ENCODE measurements at places on chromosomes 5 and 9.

GRCh38 chr9:33148367-33149014 lies 18.6 kb downstream of the B4GALT1 start:
- DNase-seq: no peak

GRCh38 chr5:124074500-124074899 lies 562.5 kb downstream of the CSNK1G3 start:
- no peak for DNase-seq

- DNase-seq: no peak
Measured at GRCh38 chr9:91694081-91694870, 255.8 kb downstream of the ROR2 start.

DNA sequence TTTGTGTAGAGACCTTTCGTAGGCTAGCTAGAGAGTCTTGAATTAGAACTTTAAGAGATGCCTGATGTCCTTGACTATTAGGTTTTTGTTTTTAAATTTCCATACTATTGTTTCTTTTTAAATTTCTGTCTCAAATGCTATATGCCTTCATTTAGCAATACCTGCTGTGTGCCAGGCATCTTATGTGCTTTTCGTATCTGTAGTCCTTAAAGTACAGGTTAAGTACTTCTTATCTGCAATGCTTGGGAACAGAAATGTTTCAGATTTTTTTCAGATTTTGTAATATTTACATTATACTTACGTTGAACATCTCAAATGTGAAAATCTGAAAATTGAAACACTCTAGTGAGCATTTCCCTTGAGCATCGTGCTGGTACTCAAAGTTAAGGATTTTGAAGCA lies 49.0 kb downstream of the IPO11 start:
- no peak for DNase-seq

DNA sequence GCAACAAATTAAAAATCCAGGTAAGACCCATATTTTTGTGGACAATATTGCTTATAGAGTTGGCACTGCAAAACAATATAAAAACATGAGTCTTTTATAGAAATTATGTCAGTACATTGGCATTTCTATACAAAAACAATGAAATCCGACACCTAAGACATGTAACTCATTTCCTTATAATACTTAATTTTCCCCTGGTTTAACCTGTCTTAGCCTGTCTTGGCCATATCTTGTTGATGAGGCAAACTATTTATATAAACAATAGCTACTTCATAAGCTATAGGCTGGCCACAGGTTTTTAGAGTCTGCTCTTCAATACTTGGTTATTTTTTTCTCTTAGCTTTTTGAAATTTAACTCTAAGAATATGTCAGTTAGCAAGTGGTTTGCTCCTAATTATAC lies 44.7 kb upstream of the IZUMO3 start:
- DNase-seq: no peak

- DNase-seq: no peak
Measured at GRCh38 chr5:5883146-5883545, 460.7 kb downstream of the ICE1 start.

DNA sequence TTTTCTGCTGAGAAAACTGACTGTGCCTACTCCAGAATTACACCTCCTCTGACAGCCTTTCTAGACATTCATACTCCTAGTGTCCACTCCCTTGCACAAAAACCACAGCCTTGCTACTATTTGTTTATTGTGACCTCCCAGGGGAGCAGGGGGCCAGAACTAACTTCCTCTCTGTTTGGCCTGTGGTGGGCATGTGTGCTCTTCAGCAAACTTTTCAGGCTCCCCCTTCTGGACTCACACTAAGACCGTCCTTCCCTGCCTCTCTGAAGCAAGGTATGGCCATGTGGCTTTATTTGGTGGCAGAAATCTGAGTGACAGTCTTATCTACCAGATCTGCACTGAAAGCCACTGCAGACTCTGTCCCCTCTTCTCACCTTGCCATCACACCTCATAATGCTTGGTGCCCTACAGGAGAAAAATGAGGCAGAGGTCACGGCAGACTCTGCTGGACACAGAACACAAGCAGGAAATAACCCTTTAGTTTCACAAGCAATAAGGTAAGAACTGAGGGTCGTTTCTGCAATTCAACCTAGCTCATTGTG lies 28.2 kb downstream of the LIFR start:
- DNase-seq: no peak

DNA sequence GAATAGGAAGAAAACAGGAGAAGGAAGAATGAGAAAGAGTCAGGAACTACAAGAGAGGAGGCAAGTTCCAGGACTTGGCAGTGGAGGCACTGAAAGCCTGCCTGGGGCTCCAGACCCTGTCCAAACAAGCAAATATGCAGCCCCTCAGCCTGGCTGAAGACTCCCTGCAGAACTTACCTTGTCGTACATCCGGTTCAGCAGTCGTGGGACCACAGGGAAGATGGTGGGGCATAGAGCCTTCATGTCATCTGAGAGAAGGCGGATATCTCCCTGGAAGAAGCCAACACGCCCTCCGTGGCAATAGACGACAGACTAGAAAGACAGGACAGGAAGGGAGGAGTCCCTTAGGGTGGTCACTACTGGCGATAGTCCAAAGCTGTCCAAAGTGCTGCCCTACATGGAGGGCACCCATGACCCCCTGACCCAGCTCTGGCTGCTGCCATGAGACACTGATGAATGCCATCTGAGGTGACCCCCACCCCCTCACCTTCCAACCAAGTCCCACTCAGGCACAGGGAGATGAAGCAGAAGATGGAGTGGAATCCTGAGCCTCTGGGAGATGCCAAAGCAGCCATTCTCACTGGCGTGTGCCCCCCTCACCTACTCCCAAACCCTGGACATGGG lies 27.7 kb upstream of the MEIKIN start:
- DNase-seq: no peak

GRCh38 chr5:39750661-39751060 lies 325.9 kb upstream of the DAB2 start:
- no peak for DNase-seq

GRCh38 chr9:107046692-107047091 lies 183.7 kb downstream of the ZNF462 start:
- no peak for DNase-seq

GRCh38 chr9:81032030-81032572 lies 657.2 kb downstream of the TLE1 start:
- DNase-seq: no peak

GRCh38 chr5:164433106-164433870 lies 927.9 kb downstream of the MAT2B start:
- DNase-seq: no peak

- no peak for DNase-seq
Measured at GRCh38 chr9:71875345-71875744, 35.6 kb downstream of the ABHD17B start.

- no peak for DNase-seq
Measured at GRCh38 chr5:37554938-37555337, 175.8 kb downstream of the WDR70 start.

GRCh38 chr5:1509346-1510085 lies 14.2 kb downstream of the LPCAT1 start:
- DNase-seq: no peak

- no peak for DNase-seq
Measured at GRCh38 chr5:71695071-71695470, 24.0 kb upstream of the CARTPT start.

DNA sequence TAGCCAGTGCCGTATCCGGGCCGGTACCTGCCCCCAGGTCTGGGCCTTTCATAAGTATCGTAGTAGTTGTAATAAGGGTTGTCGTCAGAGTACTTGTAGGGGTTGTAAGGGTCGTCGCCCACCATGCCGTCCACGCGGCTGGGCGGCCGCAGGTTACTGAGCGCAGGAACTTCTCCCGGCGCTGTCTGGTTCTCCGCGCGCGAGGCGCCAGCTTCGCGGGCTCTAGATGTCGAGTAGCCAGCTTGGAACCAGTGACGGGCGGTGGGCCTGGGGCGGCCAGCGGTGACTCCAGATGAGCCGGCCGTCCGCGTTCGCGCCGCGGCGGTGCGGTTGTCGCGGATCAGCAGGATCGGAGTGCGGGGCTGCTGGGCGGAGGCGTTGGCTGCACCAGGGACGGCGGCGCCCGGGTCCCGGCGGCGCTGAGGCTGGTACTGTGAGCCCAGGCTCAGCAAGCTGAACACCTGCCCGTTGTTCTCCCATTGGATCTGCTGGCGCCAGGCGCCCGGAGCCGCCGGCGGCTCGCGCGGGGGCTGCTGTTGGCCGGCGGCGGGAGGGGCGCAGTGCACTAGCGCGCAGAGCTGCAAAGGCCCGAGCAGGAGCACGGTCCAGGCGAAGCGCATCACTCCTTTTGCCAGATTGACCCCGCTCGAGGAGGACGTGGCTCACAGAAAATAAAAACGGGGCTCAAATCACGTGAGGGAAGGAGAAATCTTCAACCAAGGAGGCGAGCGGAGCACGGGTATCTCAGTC lies 518 bp downstream of the LOX start:
- no peak for DNase-seq

GRCh38 chr5:119220576-119221197 lies 135.1 kb upstream of the TNFAIP8 start:
- DNase-seq: no peak

DNA sequence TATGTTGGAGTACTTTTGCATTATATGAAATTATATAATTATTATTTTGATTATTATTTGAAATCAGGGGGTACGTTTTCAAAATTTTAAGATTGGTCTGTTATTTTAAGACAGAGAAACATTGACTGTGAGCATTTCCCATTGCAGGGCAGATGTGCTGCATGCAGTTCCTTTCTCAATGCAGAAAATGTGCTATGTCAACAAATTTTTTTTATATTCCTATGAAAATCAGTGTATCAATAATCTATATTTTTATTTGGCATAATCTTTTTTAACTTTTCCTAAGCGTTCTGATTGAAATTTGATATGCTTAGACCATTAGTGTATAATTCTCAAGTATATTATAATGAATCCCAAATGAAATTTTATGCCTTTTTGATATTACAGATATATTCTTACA lies 41.8 kb upstream of the LRRC70 start:
- DNase-seq: no peak

GRCh38 chr5:55540525-55540924 lies 5.8 kb upstream of the PLPP1 start:
- DNase-seq: no peak

DNA sequence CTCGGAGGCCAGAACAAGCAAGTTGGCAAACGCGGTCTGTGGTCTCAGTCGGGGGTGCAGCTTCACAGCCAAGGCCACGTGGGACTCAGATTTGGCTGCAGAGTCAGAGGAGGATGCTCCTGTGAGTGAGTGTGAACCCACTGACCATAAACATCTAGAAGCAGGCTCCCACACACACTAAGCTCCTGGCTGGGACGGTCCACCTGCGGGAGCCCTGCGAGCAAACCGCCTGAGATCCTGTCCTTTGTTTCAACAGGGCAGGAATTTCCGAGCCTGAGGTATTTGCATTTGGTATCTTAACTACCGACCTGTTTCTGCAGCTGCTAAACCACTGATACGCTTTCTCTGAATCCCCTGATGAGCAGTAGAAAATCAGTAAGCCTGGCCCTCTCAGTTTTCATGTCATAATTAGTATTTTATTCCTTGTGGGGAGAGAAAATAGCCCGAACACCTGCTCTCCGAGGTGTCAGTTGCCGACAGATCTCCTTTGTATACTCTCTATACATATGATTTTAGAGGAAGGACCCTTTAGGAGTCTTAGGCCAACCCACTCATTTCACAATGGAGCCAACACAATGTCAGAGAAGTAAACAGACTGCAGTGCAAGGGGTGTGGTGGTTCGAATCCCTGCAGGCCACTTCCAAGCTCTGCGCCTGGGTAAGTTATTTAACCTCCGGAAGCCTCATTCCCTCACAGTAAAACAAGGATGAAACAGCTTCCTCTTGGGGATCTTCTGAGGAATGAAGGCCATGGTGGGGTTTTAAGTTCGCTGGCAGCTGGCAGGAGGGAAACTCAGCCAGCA lies 40.9 kb upstream of the PWWP2A start:
- DNase-seq: no peak

DNA sequence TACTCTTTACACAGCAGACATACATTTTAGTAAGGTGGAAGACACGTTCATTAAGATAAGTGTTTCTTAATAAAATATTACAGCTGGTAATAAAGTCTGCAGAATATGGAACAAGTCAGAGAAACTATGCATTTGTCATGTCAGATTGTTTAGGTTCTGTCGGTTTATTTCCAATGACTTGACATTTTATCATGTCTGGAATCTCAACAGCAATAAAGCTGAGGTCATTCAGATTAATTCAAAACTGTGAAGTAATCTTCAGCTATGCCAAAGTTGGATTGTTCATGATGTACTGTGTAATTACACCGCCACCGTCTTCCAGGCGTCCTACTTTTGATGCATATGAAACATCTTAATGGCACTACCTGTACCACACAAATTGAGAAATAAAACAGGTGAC lies 1032.6 kb downstream of the CDH12 start:
- no peak for DNase-seq

GRCh38 chr5:25362799-25363198 lies 718.0 kb upstream of the CDH10 start:
- no peak for DNase-seq

GRCh38 chr9:137294091-137294680 lies 7.9 kb downstream of the NRARP start:
- DNase-seq: peak; percentile 39

DNA sequence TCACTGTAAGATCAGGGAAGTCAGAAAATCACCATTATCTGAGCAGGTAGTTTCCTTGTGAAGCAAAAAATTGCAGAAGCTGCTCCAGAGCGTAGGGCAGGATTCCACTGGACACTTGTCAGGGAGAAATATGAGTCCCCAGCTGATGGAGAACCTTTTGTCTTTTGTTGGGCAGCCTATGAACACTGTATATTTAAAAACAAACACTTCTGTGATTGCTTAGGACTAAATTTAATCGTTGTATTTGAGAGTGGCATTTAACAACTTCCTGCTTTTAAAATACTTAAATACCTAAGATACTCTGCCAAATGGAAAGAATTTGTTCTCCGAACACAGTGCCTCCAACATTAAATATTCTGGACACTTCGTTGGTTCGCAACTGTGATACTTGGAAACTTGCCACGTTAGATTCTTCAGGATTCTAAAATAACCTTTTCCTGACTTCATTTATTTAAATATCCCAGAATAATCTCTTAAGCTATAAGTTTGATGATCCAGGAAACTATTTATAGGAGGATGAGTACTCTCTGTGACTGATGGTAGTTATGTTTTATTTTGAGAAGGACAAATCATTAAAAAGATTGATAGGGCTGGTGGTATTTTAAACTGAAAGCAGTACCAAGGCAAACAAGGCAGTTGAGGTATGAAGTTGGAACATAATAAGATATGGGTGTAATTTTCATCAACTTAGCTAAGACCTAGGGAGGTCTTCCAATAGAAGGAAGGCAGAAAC lies 2.7 kb upstream of the HSPA4 start:
- no peak for DNase-seq

GRCh38 chr5:538801-539468 lies 14.7 kb upstream of the SLC9A3 start:
- no peak for DNase-seq

- DNase-seq: no peak
Measured at GRCh38 chr5:169301386-169301934, 521 bp upstream of the SLIT3 start.

GRCh38 chr9:93183663-93184431 lies at the start of gene WNK2:
WNK2 (plus strand) TSS chr9:93184139; CDS start chr9:93184930, 791 bp downstream.
- peak; percentile 56 for DNase-seq

DNA sequence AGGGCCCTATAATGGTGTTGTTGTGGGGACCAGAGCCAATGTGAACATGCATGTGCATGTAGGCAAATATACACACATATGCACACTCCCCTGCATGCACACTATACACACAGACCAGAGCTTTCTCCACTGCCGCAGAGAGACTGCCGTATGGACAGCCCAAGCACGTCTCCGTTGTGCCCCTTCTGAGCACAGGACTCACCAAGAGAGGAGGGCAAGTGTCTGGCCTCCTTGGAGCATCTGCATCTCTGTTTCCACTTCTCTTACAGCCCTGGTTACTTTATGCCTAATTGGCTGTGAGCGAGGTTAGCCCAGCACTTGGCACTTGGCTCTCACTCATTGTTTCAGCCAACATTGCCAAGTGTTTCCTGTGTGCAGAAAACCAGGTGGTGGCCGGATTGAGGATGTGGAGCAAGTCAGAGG lies 30.4 kb downstream of the CSF2 start:
- no peak for DNase-seq
